ENCODE measurements at places on chromosomes 3 and 15.

- no peak for DNase-seq
These were observed 104.8 kb downstream of the PPP2R3A start for GRCh38 chr3:136070334-136070733.

- DNase-seq, result peak; percentile 79
These were observed 5.8 kb upstream of the TATDN2 start for GRCh38 chr3:10242182-10243065.

- no peak for DNase-seq
These were observed 136.0 kb upstream of the CCDC54 start for GRCh38 chr3:107241217-107241616.

GRCh38 chr3:48990636-48991469, 812 bp downstream of the P4HTM start:
- DNase-seq, result peak; percentile 50

GRCh38 chr3:157110761-157111278, 49.1 kb downstream of the CCNL1 start:
- DNase-seq, result no peak

DNA sequence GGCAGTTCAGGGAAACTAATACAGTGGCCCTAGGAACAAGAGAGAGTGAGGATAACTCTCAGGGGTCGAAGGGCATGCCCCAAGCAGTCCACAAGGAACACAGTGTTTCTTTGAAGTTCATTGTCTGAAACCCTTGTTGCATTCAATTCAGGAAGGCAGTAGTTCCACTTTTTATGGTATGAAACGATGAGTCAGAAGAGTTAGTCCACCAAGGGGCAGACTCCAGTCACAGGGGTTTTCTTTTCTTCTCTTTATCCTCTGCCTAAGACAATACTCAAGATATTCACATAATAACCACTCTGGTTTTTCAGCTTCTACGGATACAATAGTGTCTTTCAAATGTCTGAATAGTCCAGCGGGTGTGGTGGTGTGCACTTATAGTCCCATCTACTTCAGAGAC, 23.7 kb upstream of the TICRR start:
- no peak for DNase-seq

DNA sequence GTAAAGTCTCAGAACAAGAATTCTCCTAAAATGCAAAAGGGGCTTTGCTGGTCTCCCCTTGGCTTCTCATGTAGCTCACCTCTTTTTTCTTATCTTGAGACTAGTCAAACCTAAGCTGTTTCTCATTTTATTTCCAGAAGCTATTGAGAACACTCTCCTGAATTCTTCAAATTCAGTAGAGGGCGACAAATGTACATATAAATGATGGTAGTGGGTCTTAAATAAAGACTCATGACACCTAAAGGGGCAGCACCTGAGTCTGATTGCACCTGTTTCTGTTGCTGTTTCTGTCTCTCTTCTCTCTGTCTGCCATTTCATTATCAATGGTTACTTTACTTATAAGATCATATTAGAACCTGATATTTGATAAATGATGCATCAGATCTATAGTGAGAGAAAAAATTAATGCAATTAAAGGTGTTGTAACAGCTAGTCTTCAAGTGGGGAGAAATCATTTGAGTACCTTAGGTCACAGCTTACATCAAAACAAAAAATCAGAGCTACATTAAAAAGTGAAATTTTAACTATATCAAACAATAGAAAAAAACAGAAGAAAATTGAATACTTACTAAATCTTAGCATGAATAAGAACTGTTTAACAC, 7.0 kb downstream of the ADIPOQ start:
- peak; percentile 25 for DNase-seq

GRCh38 chr15:69903470-69904469, 193.9 kb downstream of the TLE3 start:
- DNase-seq, result no peak

DNA sequence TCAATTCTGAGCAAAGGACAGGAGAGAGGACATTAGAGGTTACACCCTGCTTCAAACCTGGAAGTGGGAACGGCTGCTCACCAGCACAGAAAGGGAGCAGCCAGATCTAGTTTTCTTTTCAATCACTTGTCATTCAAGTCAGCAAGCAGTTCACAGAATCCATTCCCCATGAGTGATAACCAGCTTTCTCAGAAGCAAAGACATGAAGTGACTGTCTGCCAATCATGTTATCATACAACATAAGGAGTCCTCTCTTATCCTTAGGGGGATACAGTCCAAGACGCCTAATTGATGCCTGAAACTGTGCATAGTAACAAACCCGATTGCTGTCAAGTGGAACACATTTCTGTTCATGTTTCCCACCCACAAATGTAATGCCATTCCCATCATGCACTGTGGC, 54.7 kb downstream of the FAM98B start:
- DNase-seq, result no peak

- no peak for DNase-seq
These were observed 74.7 kb downstream of the NPTN start for GRCh38 chr15:73558529-73558928.

- DNase-seq, result no peak
These were observed 11.4 kb downstream of the TM4SF1 start for GRCh38 chr3:149366031-149366430.

GRCh38 chr3:40404591-40405198, 17.7 kb downstream of the ENTPD3 start:
- no peak for DNase-seq

DNA sequence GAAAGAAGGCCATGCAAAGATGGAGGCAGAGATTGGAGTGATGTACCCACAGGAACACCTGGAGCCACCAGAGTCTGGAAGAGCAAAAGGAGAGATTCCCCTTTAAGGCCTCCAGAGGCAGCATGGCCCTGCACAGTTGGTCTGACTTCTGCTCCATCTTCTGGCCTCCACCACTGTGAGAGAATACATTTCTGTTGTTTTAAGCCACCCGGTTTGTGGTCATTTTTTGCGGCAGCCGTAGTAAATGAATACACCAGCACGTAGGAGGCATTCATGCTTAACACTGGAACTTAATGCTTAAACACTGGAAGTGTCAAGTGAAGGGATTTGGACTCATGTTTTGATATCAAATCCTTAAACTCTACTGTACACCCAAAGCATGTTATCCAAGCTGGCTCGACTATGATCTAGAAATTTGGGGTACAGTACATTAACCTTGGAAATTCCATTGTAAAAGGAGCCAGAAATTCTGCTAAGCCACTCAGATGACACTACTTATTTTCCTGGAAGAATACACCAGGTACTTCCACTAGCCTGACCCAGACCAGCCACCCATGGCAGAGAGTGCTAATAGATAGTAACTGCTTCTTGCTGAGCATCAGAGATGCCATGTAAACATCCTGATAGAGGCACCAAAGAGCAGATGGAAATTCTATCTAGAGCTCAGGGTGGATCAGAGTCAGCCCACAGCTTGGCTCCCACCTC, 190.9 kb downstream of the ADAMTS9 start:
- DNase-seq, result no peak

DNA sequence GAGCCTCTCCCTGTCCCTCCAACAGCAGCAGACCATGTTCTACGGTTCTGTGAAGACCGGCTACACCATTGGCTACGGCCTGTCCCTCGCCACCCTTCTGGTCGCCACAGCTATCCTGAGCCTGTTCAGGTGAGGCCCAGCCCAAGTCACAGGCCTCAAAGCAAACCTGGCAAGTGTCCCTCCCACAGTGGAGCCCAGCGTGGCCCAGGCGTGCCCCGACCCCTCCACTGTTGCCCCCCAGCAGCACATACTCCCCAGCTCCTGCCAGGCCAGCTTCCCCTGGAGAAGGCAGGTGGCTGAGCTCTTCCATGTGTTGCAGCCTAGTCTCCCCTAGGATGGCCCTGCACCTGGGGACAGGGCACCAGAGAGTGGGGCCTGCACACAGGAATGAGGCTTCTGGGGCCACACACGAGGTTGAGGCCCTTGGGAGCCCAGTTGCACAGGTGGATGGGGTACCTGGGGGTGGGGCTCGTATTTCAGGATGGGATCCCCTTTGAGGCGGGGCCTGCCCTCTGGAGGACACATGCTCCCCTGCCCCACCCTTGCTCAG, 25.0 kb downstream of the VIPR1 start:
- DNase-seq, result no peak

DNA sequence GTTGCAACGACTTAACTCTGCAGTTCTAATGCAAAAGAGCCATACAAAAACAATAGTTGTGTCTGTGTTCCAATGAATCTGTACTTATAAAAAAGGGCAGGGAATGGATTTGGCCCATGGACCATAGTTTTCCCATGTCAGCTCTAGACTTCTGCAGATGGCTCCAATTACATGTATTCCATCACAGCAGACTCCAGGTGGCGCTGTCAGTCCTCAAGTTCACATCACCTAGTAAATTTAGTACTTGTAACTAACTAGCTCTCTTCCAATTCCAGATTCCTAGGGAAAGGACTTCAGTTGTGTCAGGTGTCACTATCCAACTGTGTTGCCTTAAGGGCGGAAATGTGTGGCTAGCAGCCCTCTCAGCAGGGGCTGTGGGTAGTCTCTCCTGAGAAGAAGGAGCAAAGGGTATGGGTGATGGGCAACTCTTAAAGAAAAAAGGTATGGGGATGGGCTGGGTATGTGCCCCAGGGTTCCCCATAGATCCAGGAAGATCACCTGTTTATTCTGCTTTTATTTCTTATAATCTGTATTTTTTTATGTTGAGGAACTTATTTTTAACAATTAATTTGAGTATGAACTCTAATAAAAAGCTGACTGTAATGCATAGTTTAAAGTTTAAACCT, 36.2 kb downstream of the BBS4 start:
- DNase-seq, result peak; percentile 72

- no peak for DNase-seq
These were observed 69.2 kb downstream of the MEIS2 start for GRCh38 chr15:37031198-37031597.

DNA sequence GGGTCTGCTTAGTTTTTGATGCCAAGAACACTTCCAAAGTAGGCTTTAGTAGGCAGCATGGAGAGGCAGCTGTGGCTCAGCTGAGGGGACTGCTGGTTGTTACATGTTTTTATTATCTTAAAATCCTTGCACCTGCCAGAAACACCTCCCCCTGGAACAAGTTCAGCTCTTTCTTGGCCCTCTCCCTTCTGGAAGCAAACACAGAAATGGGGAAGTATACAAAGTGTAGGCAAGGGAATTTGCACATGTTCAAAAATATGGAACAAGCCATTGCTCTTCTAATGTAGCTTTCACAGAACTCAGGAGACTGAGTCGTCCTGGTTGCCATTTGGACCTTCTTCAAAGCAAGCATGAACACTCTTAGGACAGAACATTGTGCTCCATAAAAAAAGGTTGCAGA, 169.1 kb upstream of the SEMA6D start:
- no peak for DNase-seq

Data from CD4-positive, alpha-beta T cell treated with Interferon alpha-2 for 1 hour (primary cell).